ENCODE measurements at places on chromosomes 13 and 19. TPM values are rescaled to one million over a fixed set of nuclear protein-coding genes. Genes with fewer than 3 reads are reported as not detected.

DNA sequence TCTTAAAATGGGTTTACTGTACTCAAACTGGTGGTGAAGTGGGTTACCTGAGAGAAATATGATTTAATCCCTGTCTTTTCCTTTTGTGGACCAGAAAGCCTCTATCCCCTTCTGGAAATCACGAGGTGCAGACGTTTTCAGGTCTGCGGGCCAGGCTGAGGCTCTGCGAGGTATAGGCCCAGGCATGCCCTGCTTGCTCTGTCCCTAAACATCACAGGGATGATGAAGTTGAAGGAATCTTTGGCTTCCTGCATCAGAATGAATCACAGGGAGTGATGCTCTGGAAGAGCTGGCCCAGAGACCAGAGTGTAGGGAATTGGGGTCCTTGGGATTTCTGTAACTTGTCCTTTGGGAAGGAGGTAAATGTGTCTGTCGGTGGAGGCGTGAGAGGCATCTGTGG is 18.4 kb upstream of the CHST8 start:
- no peaks in the 10 kb centered on the region for H3K4me1 ChIP-seq
- H3K36me3 ChIP-seq: no peaks in the 10 kb centered on the region
- no peak overlapping the region for H3K4me3 ChIP-seq

- no peaks in the 10 kb centered on the region for H3K27me3 ChIP-seq
- H3K27ac ChIP-seq: peak overlapping the region; percentile 38
- no peak for DNase-seq
- no peak overlapping the region for H3K4me3 ChIP-seq
Observed at GRCh38 chr13:50543782-50544181, 299.7 kb downstream of the DLEU7 start.

DNA sequence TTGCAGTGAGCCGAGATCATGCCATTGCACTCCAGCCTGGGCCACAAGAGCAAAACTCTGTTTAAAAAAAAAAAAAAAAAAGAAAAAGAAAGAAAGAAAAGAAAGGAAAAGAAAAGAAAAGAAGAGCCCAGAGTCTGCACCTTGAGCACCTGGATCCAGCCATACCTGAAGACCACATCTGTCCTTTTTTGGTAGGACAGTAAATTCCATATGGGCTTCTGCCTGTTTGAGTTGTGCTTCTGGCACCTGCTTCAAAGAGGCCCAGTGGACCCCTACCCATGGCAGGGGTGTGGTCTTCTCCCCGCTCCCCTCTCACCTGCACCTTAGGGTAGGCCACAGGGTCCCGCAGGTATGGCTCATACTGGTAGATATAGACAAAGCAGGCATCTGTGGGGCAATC is 5.8 kb downstream of the TM6SF2 start:
- DNase-seq: no peak
- no peak overlapping the region for H3K27ac ChIP-seq
- H3K27me3 ChIP-seq: no peaks in the 10 kb centered on the region
- H3K36me3 ChIP-seq: no peaks in the 10 kb centered on the region
- H3K4me1 ChIP-seq: no peaks in the 10 kb centered on the region

DNA sequence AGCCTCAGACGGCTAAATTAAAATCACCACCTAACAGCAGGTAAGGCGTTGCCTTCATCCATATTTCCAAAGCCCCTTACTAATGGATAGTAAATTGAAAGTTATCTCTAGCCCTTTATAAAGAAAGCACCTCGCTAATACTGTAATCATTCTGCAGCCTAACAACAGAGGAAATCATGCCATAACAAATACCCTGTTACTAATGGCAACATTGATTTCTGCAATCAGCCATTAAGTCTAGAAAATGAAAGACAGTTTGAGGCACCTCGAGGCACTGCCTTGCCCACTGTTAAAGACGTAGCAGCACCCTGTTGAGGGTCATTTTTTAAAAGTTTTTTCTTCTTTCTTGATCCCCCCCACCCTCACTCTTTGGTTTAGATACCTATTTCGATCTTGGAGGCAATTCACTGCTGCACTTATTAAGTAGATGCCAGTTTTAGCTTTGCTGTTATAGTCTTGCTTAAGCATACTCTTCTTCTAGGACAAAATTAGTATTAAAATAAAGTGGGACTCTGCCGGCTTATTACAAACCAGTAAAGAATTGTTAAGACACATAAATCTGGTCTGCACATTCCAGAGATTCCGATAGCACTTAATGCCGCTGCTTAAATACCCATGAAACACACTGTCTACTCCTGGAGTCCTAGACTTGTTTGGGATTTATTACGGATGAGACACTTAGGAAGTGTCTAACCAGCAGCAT is 74.8 kb downstream of the ZNF536 start:
- no peak overlapping the region for H3K4me3 ChIP-seq
- H3K27ac ChIP-seq: peak overlapping the region; percentile 84
- no peaks in the 10 kb centered on the region for H3K36me3 ChIP-seq
- no peaks in the 10 kb centered on the region for H3K27me3 ChIP-seq
- DNase-seq: no peak

DNA sequence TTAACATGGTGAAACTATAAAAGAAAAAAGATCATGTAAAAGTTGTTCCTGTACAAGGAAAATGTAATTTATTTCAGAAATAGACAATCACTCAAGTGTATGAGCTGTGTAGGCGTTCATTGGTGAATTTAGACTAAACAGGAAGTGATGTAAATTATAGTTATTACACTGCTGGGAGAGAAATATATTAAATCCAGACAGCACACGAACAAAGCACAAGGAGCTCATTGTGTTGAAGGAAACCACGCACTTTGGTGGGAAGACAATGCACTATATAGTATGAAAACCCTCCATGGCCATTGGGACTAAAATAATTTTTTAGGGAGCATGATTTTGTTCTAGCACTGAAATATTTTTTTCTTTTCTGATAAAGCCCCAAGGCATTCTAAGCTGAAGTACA is 450.5 kb downstream of the KLF12 start:
- H3K36me3 ChIP-seq: no peaks in the 10 kb centered on the region
- DNase-seq: no peak

DNA sequence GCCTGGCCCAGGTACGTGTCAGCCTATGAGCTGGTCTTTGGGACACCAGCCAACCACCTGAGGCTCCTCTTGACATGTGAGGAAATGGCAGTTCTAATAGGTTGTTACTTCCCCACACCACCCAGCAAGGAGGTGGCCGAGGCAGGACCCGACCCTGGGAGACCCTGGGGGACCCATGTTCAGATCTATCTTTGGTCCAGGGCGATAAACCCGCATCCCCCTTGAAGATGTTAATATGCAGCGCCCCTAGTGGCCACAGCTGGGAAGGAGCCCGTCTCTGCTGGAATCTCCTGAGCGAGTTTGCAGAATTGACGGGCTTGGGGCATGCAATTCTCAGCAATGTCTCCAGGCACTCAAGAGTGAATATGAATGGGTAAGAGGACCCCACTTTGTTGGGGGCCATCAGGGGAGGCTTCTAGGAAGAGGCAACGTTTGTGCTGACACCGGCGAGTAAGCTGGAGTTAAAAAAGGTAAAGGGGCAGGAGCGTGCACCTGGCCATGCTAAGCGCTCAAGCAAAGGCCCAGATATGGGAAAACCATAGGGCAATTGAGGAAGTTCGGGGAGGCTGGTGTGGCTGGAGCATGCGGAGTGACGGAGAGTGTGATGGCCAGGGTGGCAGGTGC is 1.5 kb upstream of the MYO1F start:
- no peaks in the 10 kb centered on the region for H3K36me3 ChIP-seq
- peak; percentile 80 for DNase-seq
- no peak overlapping the region for H3K27ac ChIP-seq

Gene NKG7
- total RNA-seq: 3.9 TPM

Gene CDADC1
- total RNA-seq: 11.1 TPM

Gene KCNN4
- 4.6 TPM for total RNA-seq

Gene SOX21
- not detected for total RNA-seq

Gene ALOX5AP
- total RNA-seq: 41.4 TPM

GRCh38 chr13:37187621-37188020 is 82.2 kb upstream of the CSNK1A1L start:
- no peaks in the 10 kb centered on the region for H3K27me3 ChIP-seq
- H3K4me1 ChIP-seq: no peaks in the 10 kb centered on the region
- H3K27ac ChIP-seq: no peak overlapping the region
- no peak overlapping the region for H3K4me3 ChIP-seq
- H3K36me3 ChIP-seq: no peaks in the 10 kb centered on the region

GRCh38 chr13:45779901-45780300 is 71.7 kb downstream of the SIAH3 start:
- H3K27ac ChIP-seq: no peak overlapping the region
- H3K27me3 ChIP-seq: no peaks in the 10 kb centered on the region
- H3K4me1 ChIP-seq: no peaks in the 10 kb centered on the region
- no peaks in the 10 kb centered on the region for H3K36me3 ChIP-seq

- H3K4me1 ChIP-seq: no peaks in the 10 kb centered on the region
- DNase-seq: no peak
- no peaks in the 10 kb centered on the region for H3K27me3 ChIP-seq
- no peak overlapping the region for H3K4me3 ChIP-seq
- H3K27ac ChIP-seq: no peak overlapping the region
Observed at GRCh38 chr13:44730099-44730498, 154.0 kb upstream of the TSC22D1 start.

GRCh38 chr19:17975032-17975431 is 8.1 kb downstream of the KCNN1 start:
- peaks cover 8% of the 10 kb centered on the region for H3K27me3 ChIP-seq
- DNase-seq: no peak
- H3K4me1 ChIP-seq: no peaks in the 10 kb centered on the region

GRCh38 chr13:20499986-20500385 is 25.7 kb downstream of the CRYL1 start:
- H3K27me3 ChIP-seq: no peaks in the 10 kb centered on the region
- no peaks in the 10 kb centered on the region for H3K36me3 ChIP-seq
- no peak overlapping the region for H3K4me3 ChIP-seq
- DNase-seq: no peak
- H3K27ac ChIP-seq: no peak overlapping the region
- H3K4me1 ChIP-seq: no peaks in the 10 kb centered on the region

- H3K36me3 ChIP-seq: no peaks in the 10 kb centered on the region
- peak overlapping the region; percentile 73 for H3K4me3 ChIP-seq
- peak overlapping the region; percentile 90 for H3K27ac ChIP-seq
Observed at GRCh38 chr13:26186995-26187394, 35.1 kb downstream of the RNF6 start.

GRCh38 chr13:78593129-78593528 is 10.2 kb downstream of the POU4F1 start:
- no peak overlapping the region for H3K27ac ChIP-seq
- DNase-seq: no peak
- H3K27me3 ChIP-seq: peaks cover 100% of the 10 kb centered on the region
- no peaks in the 10 kb centered on the region for H3K4me1 ChIP-seq

Gene NXNL1
- 0.44 TPM for total RNA-seq

DNA sequence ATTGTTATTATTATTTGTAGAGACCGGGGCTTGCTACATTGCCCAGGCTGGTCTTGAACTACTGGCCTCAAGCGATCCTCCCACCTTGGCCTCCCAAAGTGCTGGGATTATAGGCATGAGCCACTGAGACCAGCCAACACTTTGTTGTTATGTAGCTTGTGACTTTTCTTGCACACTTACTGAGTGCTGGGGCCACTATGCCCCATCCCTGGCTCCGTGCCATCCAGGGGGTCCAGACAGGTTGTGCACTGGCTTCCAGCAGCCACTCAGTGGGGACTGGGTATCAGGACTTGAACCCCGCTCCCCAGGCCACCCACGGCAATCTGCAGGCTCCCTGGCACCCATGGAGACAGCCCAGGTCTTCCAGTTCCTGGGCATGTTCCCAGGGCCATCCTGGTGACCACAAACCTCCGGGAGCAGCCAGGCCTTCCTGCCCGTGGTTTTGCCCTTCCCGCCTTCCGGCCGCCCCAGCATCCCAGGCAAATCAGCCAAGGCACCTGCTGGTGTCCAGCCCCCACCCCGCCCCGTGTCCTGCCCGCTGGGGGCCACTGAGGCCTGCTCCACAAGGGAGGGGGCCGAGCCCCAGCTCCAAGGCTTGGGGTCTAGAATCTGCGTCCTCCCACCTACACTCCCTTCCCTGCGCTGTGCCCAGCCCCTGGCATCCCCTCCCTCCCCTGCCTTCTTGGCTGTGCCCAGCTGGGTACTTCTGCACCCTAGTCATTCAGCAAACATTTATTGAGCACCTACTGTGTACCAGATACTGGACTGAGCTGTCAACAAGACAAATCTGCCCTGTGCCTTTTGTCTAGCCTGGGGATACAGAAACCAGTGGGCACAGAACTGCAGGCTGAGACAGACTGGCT is 23.7 kb upstream of the SEMA6B start:
- DNase-seq: no peak
- H3K36me3 ChIP-seq: no peaks in the 10 kb centered on the region
- no peaks in the 10 kb centered on the region for H3K27me3 ChIP-seq
- H3K27ac ChIP-seq: no peak overlapping the region
- no peak overlapping the region for H3K4me3 ChIP-seq

GRCh38 chr19:10228920-10229319 is 2.2 kb downstream of the S1PR2 start:
- no peak overlapping the region for H3K4me3 ChIP-seq
- H3K4me1 ChIP-seq: peaks cover 70% of the 10 kb centered on the region
- DNase-seq: no peak
- peak overlapping the region; percentile 98 for H3K27ac ChIP-seq
- H3K27me3 ChIP-seq: no peaks in the 10 kb centered on the region

DNA sequence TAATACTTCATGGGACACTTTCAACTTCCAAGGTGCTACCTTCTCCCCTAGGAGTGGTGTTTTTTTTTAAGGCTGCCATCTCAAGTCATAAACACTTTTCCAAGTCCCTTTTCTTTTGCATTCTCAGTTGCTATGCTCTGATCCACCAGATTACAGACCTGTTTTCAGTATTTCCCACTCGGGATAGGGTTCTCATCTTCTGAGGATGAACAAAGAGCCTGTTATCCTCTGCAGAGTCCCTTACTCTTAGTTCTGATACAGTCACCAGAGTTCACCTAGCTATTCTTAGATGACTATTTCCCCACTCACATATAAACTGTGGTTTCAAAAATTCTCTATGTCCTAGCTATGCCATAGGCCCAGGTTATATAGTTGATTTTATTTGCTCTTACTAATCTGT is 15.9 kb downstream of the ZDHHC20 start:
- H3K4me3 ChIP-seq: no peak overlapping the region
- H3K27me3 ChIP-seq: no peaks in the 10 kb centered on the region
- H3K36me3 ChIP-seq: no peaks in the 10 kb centered on the region
- H3K27ac ChIP-seq: no peak overlapping the region
- peaks cover 5% of the 10 kb centered on the region for H3K4me1 ChIP-seq

DNA sequence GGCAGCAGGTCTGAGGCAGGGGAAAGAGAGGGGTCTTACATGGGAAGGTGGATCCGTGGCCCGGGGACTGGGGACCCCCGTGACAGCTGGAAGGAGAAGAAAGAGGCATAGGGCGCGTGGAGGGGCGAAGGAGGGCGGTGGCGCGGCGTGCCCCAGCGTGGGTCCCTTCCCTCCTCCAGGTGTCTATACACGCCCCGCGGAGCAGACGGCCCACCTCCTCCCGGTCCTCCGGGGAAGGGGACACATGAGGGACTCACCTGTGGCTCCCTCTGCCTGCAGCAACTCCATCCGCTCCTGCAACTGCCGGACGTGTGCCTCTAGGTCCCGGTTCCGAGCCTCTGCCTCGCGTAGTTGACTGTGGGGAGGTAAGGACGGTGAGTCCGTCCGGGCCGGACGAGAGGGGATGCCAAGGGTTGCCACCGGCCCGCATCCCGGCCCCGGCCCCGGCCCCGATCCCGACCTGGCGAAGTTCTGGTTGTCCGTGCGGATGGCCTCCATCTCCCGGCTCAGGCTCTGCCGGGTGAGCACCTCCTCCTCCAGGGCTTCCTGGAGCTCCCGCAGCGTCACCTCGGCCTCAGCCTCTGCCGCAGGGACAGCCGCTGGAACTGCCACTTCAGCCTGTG is 2.4 kb upstream of the SIX5 start:
- H3K27ac ChIP-seq: peak overlapping the region; percentile 97
- peak overlapping the region; percentile 77 for H3K4me3 ChIP-seq
- H3K36me3 ChIP-seq: no peaks in the 10 kb centered on the region
- H3K4me1 ChIP-seq: peaks cover 24% of the 10 kb centered on the region
- DNase-seq: no peak

Gene KLK5
- not detected for total RNA-seq
